ENCODE measurements at places on chromosomes 3 and 15. TPM values are rescaled to one million over a fixed set of nuclear protein-coding genes. Genes with fewer than 3 reads are reported as not detected.

DNA sequence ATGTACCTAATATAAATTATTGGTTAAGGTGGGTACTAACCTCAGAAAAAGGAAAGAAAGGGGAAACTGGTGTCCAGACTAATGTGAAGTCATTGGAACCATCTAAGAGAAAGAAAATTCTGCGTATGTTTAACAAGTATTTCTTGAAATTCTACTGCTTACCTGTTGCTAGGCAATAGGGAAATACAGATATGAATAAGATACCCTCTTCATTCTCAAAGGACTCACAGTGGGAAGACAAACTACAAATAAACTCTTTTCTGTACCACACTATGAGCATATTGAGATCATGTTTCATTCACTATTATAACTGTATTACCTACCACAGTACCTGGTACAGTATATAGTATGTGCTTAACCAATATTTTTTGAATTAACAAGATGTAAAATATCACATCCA is 140.5 kb upstream of the MLF1 start:
- no peaks in the 10 kb centered on the region for H3K36me3 ChIP-seq
- no peak overlapping the region for H3K27ac ChIP-seq
- no peaks in the 10 kb centered on the region for H3K4me1 ChIP-seq
- no peak overlapping the region for H3K4me3 ChIP-seq
- DNase-seq: no peak

GRCh38 chr3:42398080-42398479 is 12.3 kb downstream of the LYZL4 start:
- no peak for DNase-seq
- H3K27ac ChIP-seq: no peak overlapping the region
- no peaks in the 10 kb centered on the region for H3K36me3 ChIP-seq
- H3K4me3 ChIP-seq: no peak overlapping the region
- H3K4me1 ChIP-seq: no peaks in the 10 kb centered on the region

The CORO2B gene
- total RNA-seq: 7.9 TPM

DNA sequence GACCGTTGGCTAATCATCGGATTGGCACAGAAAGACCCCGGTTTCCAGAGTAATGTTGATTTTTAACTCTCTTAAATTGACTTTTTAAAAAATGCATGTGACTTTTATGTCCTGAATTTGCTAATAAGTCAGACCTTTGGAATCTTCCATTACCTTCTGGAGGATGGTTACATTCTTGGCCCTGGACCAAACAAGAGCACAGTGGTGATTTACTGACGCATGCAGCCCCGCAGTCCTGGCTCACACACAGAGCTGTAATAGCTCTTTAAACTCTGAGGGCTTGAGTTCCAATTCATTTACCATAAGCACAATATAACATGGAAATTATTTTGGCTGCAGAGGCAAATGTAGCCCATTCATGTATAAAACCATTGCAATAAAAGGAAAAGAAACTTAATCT is 25.1 kb downstream of the SOX14 start:
- H3K27ac ChIP-seq: no peak overlapping the region
- no peaks in the 10 kb centered on the region for H3K4me1 ChIP-seq
- no peaks in the 10 kb centered on the region for H3K27me3 ChIP-seq
- no peak overlapping the region for H3K4me3 ChIP-seq
- H3K36me3 ChIP-seq: no peaks in the 10 kb centered on the region

The GNAT1 gene
- not detected for total RNA-seq

DNA sequence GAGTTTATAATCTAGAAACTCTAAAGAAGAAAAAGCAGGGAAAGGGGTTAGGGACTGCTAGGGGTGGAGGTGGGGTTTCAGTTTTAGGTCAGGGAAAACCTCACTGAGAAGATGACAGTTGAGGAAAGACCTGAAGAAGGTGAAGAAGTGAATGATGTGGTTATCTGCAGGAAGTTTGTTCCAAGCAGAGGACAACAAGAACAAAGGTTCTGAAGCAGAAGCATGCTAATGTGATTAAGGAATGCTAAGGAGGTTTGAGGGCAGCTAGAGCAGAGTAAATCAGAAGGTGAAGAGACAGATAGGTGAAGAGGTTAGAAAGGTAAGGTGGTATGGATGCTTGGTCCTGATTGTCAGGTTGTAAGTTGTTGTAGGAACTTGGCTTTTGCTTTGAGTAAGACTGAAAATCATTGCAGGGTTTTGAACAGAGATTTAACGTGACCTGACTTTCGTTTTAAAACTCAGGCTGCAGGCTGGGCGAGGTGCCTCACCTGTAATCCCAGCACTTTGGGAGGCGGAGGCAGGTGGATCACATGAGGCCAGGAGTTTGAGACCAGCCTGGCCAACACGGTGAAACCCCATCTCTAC is 8.6 kb downstream of the OXSR1 start:
- no peak for DNase-seq
- H3K36me3 ChIP-seq: peaks cover 2% of the 10 kb centered on the region
- H3K4me1 ChIP-seq: peaks cover 4% of the 10 kb centered on the region
- no peak overlapping the region for H3K4me3 ChIP-seq

DNA sequence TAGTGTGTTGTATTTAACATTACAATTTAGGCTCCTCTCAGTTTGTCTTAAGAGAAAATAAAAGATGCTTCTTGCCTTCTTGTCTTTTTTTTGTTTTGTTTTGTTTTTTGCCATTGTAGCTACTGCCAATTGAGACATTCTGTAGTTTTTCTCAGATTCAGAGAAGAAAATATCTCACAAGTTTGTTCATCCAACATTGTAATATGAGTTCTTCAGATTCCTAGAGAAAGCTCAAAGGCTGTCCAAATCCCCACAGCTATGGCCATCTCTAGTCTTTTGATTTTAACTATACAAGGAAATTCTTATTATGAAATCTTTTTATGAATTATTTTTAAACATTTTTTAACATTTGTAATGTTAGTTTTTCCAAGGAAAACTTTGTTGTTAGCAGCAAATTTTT is 264.7 kb downstream of the RBMS3 start:
- no peaks in the 10 kb centered on the region for H3K36me3 ChIP-seq
- H3K27me3 ChIP-seq: no peaks in the 10 kb centered on the region
- no peak overlapping the region for H3K27ac ChIP-seq
- no peaks in the 10 kb centered on the region for H3K4me1 ChIP-seq
- no peak for DNase-seq
- H3K4me3 ChIP-seq: no peak overlapping the region

The PTX3 gene
- 2.7 TPM for total RNA-seq

GRCh38 chr3:2823031-2823430 is 287.1 kb downstream of the IL5RA start:
- H3K4me3 ChIP-seq: no peak overlapping the region
- DNase-seq: no peak
- no peaks in the 10 kb centered on the region for H3K36me3 ChIP-seq
- H3K27me3 ChIP-seq: no peaks in the 10 kb centered on the region

DNA sequence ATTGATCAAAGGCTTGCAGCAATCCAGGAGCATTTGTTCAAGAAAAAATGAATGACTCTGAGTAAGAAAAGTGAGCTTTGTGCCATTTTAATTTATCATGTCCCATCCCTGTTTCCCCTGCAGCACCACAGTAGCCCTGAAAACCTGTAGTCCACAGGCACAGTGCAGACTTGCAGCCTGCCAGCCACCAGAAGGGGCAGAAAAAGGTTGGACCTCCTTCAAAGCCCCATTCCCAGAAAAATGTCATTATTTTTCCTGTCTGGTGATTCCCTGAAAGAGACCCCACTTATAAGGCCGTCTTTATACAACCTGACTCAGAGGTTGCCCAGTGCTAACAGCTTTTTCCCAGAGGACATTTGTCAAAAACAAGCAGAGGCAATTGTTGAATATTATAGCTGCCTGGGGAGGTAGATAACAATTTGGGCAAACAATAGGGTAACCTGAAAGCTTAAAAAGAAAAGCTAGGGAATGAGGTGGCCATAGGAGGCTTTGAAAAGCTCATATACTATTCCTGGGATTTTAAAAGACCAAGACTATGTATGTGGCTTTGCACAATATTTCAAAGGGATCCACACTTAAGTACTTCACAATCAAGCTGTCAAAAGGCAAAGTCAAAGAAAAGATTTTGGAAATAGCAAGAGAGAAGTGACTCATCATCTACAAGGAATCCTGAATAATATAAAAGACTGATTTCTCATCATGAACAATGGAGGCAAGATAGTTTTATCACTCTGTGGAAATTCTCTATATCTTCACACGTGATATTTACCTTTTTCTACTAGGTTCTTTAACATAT is 136.8 kb upstream of the PLXNA1 start:
- no peak for DNase-seq
- H3K36me3 ChIP-seq: no peaks in the 10 kb centered on the region
- H3K4me3 ChIP-seq: no peak overlapping the region
- H3K4me1 ChIP-seq: no peaks in the 10 kb centered on the region

- no peaks in the 10 kb centered on the region for H3K4me1 ChIP-seq
- H3K27me3 ChIP-seq: no peaks in the 10 kb centered on the region
- H3K4me3 ChIP-seq: no peak overlapping the region
- no peak overlapping the region for H3K27ac ChIP-seq
- no peaks in the 10 kb centered on the region for H3K36me3 ChIP-seq
Measured at GRCh38 chr3:181629711-181630110, 82.0 kb upstream of the SOX2 start.

- H3K27me3 ChIP-seq: no peaks in the 10 kb centered on the region
- no peaks in the 10 kb centered on the region for H3K4me1 ChIP-seq
- H3K27ac ChIP-seq: peak overlapping the region; percentile 80
- H3K4me3 ChIP-seq: peak overlapping the region; percentile 91
Measured at GRCh38 chr3:186570941-186571643, 572 bp downstream of the DNAJB11 start.

The ADAMTS9 gene
- total RNA-seq: 117 TPM

GRCh38 chr3:146274833-146275232 is 23.9 kb upstream of the PLSCR4 start:
- no peak overlapping the region for H3K27ac ChIP-seq
- DNase-seq: peak; percentile 43
- no peaks in the 10 kb centered on the region for H3K27me3 ChIP-seq
- no peak overlapping the region for H3K4me3 ChIP-seq

The LCTL gene
- total RNA-seq: not detected

DNA sequence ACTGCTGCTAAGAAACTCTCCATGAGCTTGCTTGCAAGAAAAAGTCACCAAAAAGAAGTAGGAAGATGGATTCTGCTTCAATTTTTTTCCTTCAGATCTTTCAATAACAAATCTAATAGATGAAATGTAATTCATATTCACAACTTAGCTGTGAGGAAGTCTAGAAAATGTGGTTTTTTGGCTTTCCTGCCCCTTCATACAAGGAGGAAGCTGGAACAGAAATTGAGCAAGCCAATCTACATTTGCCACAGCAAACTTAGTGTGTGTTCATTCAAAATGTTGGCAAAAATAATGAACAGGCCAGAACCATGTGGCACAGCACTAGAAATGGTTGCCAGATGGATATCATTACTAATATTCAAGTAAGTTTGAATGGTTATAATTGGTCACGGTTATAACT is 93.2 kb upstream of the NEDD4 start:
- no peak overlapping the region for H3K27ac ChIP-seq
- no peaks in the 10 kb centered on the region for H3K4me1 ChIP-seq
- H3K4me3 ChIP-seq: no peak overlapping the region
- no peaks in the 10 kb centered on the region for H3K27me3 ChIP-seq
- no peaks in the 10 kb centered on the region for H3K36me3 ChIP-seq

DNA sequence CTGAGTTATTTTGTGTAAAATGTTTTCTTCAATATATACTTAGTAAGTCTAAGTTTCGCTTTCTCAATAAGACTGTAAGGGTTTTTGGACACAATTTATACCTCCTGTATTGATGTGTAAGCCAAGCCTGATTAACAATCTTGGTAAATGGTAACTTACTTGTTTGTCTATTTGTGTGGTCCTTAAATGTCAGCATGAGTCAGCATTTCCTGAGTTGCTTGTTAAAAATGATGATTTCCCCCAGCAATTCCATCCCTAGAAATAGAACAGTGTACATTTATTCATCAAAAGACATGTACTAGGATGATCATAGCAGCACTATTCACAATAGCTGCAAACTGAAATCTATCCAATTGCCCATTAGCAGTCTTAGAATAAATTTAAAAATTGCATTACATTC is 53.4 kb upstream of the LRIG1 start:
- no peaks in the 10 kb centered on the region for H3K27me3 ChIP-seq
- DNase-seq: no peak
- no peak overlapping the region for H3K27ac ChIP-seq

The CLEC3B gene
- 45.3 TPM for total RNA-seq

The TRIM71 gene
- 1.2 TPM for total RNA-seq

The BCHE gene
- 1.4 TPM for total RNA-seq

GRCh38 chr15:43915631-43916325 is 89.0 kb downstream of the WDR76 start:
- DNase-seq: peak; percentile 19
- no peaks in the 10 kb centered on the region for H3K27me3 ChIP-seq
- peaks cover 8% of the 10 kb centered on the region for H3K4me1 ChIP-seq
- H3K4me3 ChIP-seq: no peak overlapping the region
- no peaks in the 10 kb centered on the region for H3K36me3 ChIP-seq
- no peak overlapping the region for H3K27ac ChIP-seq

- no peak overlapping the region for H3K27ac ChIP-seq
- no peak for DNase-seq
- H3K36me3 ChIP-seq: no peaks in the 10 kb centered on the region
- H3K4me3 ChIP-seq: no peak overlapping the region
Measured at GRCh38 chr3:49791571-49791970, 5.2 kb upstream of the IP6K1 start.

DNA sequence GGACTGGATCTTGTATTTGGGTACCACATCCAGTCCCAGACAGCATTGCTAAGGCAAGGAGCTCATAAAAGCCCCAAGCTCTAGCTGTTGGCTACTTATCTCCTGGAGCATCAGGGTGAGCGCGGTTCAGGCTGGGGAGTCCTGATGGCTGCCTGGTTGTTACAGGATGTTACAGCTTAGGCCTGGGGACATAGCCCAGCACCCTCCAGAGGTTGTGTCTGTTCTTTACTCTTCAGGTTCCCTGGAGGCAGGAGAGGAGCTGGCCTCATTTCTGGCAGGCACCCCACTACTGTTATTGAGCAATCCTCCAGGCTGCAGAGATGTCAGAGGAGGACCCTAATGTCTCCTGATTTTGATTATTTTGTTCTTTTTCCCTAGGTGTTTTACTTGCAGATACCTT is 26.6 kb downstream of the APBA2 start:
- DNase-seq: no peak
- H3K36me3 ChIP-seq: no peaks in the 10 kb centered on the region
- no peaks in the 10 kb centered on the region for H3K4me1 ChIP-seq
- no peak overlapping the region for H3K4me3 ChIP-seq
- no peaks in the 10 kb centered on the region for H3K27me3 ChIP-seq
- H3K27ac ChIP-seq: no peak overlapping the region

GRCh38 chr15:84840741-84841429 is 23.7 kb downstream of the ALPK3 start:
- peak; percentile 92 for DNase-seq
- peaks cover 24% of the 10 kb centered on the region for H3K4me1 ChIP-seq
- peak overlapping the region; percentile 98 for H3K27ac ChIP-seq

All from kidney (tissue), 22 donors.